ENCODE measurements at places on chromosomes 2 and 18.

DNA sequence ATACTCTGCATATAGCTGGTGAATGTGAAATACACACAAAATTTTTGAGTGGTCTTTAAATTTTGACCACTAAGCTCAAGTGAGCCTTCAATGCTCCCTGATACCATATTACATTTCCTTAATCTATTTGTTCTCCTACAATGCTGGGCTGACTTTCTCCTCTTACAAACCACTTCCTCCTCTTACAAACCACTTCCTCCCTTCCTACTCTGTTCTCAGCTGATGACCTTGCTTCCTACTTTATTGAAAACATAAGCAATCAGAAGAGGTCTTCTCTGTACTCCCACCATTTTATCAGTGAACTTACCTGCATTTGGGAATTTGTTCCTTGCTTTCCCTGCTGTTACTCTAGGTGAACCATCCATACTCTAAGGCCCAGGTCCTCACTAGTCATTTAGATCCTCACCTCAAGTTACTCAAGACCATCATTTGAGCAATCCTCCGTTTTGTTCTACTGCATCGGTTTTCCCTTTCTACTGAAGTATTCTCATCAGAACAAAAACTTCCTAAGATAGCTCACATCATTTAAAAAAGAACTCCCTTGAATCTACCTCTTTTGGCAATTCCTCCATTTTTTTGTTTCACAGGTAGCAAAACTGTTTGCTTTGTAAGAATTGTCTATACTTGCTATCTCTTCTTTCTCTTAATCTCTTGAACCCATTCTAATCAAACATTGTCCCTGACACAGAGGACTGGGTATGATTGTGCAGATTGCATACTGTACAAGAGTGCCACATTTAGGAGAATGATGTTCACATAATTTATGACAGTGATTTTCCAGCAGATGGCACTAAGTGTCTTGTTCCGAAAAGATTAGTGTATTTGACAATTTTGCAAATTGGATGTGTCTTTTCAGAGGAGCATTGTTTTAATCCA is 96.5 kb downstream of the EPB41L5 start:
- DNase-seq: no peak

DNA sequence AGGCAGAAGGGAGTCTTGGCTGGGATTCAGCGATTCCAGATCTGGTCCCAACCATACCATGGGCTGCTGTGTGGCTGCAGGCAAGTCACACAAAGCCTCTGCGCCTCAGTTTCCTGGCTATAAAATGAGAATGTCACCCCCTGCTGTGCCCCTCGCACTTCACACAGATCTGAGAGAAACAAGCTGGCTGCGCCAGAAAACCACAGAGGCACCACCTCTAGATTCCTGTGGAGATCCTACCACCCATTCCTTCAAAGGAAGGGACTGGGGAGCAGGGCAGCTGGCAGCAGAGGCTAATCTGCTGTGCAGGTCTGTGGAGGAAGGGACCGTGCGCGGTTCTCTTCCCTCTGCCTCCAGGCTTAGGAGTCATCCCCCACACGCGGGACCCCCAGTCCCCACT is 19.8 kb downstream of the NEURL3 start:
- DNase-seq: no peak

DNA sequence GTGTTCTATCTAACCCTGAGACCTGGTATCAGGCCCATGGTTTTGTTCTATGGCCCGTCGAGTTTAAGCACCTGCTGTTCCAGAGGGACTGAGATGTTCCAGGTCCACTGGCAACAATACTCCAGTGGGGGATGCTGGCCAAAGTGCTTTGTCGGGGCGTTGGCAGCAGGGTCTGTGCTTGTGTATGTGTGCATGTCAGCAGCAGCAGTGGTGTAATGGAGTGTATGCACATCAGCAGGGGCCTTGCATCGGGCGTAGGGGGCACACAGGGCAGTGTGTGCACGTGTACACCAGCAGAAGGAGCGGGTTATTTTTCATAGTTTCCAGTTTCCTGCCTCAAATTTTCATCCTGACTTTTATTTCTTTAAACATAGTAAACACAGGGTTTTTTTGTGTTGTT is 37.8 kb upstream of the THUMPD2 start:
- no peak for DNase-seq

DNA sequence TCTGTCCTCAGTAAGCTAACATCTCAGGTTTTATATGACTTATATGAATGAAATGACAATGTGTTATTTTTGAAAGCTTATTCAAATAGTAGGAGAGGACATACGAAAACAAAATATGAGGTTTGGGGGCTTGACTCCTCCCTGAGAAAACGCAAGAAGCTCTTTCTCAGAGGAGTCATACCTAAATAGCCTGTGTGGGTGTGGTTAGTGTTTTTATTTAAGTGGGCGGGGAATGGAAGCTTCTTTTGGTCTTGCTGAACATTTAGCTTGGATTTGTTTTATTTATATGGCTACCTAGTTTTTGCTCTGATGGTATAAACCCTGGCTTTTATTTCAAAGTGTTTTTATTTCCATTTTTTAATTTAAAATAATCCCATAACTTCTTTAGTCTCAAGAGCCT is 72.1 kb upstream of the DSG1 start:
- no peak for DNase-seq

- no peak for DNase-seq
Observed at GRCh38 chr18:35912332-35912731, 60.1 kb upstream of the RMP24 start.

GRCh38 chr2:43106559-43107527 is 119.6 kb downstream of the ZFP36L2 start:
- no peak for DNase-seq

DNA sequence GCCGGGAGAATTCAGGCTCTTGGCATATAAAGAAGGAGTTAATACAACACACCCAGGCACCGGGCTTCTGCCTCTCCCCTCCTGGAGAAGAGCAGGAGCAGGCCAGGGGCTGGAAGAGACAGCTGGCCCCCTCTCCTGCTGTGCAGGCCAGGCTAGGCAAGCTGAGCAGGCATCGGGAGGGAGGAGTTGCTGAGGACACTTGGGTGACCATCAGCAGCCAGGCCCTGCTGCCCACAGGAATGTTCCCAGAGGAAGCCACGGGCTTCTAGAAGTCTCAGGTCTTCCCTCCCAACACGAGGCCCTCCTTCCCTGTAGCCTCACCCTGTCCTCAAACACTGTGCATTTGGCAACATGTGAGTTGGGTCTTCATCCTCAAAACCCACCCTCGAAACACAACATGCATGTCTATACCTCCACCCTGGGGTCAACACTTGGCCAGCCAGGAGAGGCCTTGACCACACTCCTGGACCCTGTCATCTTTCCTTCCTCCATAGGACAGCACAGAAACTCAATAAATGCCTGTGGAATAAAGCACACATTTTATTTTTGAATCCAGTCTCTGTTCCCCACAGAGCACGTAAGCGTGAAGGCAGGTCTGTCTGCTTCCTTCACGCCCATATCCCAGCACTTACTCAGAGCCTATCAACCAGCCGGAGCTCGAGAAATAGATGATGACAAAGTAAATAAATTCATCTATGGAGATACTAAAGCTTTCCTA is 433.8 kb upstream of the ID2 start:
- DNase-seq: no peak
